ENCODE measurements at places on chromosomes 3 and 15.

DNA sequence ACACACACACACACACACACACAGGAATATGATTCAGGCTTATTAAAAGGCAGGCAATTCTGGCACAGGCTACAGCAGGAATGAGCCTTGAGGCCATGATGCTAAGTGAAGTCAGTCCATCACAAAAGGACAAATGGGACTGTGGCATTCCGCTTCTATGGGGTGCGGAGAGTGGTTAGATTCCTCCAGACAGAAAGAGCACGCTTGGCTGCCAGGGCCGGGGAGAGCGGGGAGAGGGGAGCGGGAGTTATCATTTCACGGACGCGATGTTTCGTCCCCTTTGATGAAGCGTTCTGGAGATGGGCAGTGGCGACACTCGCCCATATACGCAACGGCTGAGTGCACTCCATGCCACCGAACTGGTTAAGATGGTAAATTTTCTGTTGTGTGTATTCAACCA lies 58.5 kb upstream of the FAM174B start:
- DNase-seq = no peak

GRCh38 chr3:130854208-130854864 lies 39.5 kb upstream of the ATP2C1 start:
- no peak for DNase-seq

GRCh38 chr15:33500432-33501195 lies 189.8 kb downstream of the RYR3 start:
- no peak for DNase-seq

- peak; percentile 72 for DNase-seq
Measured at GRCh38 chr3:127822682-127823425, 539 bp upstream of the MGLL start.

DNA sequence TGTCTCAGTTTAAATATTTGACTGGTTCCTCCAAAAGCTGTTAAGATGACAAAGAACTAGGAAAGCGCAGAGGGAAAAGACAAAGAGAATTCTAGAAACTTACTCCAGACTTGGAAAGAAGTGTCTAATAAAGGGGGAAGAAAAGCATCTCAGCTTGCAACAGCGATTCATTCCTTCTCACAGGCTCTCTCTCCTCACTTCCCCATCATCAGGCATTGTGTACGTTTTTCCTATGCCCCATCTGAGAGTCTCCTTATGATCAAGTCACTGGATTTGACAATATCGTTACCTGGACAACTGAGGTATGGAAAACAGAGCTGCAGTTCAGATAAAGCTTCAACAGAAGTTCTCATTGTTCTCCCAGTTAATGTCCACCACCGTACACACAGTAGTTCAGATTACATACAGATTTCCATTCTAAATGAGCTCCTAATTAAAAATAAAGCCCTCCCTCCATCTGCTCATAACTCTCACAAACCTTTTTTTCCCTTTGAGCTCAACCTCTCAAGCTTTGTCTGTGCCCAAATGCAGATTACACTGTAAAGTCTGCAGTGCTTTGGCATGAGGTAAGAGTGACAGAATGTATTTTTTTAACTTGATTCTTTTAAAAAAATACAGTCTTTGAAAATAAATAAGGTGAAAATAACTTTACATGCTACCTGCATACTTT lies 254.4 kb upstream of the THBS1 start:
- DNase-seq = no peak

GRCh38 chr3:14719006-14719405 lies 44.1 kb downstream of the C3orf20 start:
- DNase-seq = no peak

DNA sequence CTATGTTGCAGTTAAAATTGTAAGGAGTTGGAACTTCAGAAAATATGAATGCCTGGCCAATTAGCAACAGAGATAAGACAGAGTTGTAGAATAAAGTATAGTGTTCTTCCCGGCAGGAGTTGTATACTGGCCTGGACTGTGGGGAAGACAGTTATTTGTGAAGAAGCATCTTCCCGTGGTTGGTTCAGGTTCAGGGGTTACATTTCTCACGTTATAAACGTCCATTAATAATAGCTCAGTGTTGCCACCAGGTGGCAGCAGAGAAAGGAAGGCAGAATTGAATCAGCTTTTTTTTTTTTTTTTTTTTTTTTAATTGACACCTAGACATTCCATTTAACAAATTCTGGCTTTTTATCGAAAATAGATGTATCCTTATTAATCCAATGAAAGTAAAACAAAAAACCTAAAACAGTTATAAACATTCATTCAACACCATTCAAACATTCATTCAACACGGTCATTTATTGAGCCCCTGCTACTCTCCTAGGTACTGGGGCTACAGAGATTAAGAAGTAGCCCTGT lies 66.4 kb upstream of the NR2E3 start:
- DNase-seq = peak; percentile 38

- no peak for DNase-seq
Measured at GRCh38 chr3:134643150-134643675, 7.6 kb downstream of the KY start.

DNA sequence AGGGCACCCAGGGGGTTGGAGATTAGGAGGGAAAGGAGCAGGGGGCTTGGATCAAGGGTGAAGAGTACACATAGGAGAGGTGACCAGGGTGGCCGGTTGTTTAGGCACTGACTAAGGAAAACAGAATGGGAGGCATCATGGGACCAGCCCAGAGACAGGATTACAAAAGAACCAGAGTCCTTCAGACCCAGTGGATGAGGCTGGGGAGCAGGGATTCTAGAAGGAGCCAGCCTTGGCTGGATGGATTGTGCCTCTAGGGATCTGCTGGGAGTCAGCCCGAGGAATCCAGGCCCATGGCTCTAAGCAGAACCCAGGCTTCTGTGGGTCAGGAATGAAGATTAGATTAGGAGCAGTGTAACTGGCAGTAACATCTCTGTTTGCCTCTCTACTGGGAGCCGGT lies 98.6 kb downstream of the ARNT2 start:
- DNase-seq = no peak

GRCh38 chr3:123623346-123623880 lies 38.6 kb upstream of the HACD2 start:
- DNase-seq = no peak

GRCh38 chr15:36106640-36107335 lies 472.6 kb upstream of the CDIN1 start:
- DNase-seq = no peak

GRCh38 chr3:196842567-196843434 lies 24.9 kb upstream of the SENP5 start:
- no peak for DNase-seq

DNA sequence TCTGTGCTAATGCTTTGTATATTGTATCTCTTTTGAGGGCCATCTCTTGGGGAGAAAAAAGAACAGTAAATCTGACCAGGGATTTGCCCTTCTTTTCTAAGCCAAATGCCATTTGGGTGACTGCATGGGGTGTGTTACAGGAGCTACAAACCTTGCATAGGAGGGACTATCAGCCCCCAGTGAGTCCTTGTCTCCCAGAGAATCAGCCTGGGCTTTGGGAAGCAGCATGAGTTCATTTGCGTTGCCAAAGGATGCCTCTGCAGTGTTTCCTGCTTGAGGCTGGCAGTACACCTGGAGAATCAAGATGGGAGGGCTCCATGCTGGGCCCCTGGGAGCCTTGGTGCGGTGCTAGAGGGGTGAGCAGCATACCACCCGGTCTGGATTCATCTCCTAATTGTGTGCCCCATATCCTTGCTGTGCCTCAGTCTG lies 49.6 kb upstream of the POLG start:
- DNase-seq = no peak

GRCh38 chr3:132605374-132605792 lies 8.3 kb downstream of the ACKR4 start:
- DNase-seq = no peak

DNA sequence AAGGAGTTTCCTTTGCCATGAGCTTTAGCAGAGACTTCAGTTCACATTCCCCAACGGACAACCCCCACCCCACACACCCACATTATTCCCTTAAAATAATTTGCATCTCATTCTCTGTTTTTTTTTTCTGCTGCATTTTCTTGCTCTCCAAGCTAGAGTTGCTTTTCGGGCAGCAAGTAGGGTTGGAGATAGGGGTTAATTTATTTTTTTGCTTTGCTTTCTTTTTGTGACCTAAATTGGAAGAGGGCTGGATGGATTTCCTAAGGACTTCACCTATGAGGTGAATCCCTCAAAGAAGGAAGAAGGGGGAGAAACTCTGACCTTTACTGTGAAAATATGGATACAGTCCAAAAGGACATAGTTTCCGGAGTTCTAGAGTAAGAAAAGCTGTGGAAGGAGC lies 6.6 kb downstream of the SOX2 start:
- no peak for DNase-seq

GRCh38 chr3:5384557-5385236 lies 197.2 kb downstream of the EDEM1 start:
- no peak for DNase-seq

DNA sequence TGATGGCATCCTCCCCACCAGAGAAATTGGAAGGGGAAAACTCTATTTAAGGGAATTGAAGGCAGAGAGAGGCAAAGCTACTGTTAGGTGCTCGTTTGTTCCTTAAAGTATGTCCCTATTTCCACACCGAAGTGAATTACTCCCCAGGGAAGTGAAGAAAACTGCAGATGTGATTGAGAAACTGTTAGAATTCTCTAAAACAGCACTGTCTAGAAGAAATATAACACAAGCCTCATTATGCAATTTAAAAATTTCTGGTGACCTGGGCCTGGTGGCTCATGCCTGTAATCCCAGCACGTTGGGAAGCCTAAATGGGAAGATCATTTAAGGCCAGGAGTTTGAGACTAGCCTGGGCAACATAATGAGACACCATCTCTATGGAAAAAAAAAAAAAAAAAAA lies 305.0 kb downstream of the SHQ1 start:
- DNase-seq = no peak

- no peak for DNase-seq
Measured at GRCh38 chr15:87947560-87947959, 309.0 kb downstream of the NTRK3 start.

DNA sequence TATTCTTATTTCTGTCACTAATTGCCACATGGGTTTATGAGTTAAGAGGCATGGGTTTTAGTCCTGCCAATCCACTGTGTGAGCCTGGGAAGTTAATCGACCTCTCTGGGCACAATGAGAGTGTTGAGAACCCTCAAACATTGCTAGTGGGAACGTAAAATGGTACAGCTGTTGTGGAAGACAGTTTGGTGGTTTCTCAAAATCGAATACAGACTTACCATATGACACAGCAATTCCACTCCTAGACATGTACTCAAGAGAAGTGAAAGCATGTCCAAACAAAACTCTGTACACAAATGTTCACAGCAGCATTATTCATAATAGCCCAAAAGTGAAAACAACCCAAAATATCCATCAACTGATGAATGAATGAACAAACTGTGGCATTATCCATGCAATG lies 5.7 kb upstream of the GNB5 start:
- DNase-seq = no peak

DNA sequence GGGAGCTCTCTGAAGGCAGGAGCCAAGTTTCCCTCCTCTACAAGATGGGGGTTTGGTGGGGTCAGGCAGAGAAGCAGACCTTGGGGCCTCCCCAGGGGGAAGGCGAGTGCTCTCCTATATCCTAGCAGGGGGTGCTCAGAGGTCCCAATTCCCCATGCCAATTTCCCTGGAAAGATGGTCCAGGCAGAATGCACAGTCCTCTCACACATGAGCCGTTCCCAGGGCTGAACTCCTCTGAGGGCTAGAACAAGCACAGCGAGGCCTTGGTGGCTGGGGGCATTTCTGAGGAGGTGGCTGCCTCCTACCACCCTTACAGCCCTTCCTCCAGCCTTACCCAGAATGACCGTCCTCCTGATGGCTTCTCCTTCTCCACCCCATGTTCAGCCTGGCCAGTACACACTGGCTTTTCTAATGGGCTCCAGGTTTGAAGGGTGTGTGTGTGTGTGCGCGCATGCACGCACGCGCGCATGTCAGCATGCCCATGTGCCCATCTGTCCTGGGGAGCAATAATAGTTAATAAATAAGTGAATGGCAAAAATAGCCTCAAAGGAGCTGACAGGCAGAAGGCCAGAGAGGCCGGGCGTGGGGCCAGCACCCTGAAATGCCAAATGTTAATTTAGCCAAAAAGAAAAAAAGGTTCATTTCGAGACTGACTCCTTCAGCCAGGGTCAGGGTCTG lies 24.4 kb downstream of the ADCY5 start:
- peak; percentile 81 for DNase-seq

- DNase-seq = no peak
Measured at GRCh38 chr15:63933522-63933921, 99.8 kb upstream of the HERC1 start.

- DNase-seq = no peak
Measured at GRCh38 chr3:123602325-123602724, 17.5 kb upstream of the HACD2 start.

DNA sequence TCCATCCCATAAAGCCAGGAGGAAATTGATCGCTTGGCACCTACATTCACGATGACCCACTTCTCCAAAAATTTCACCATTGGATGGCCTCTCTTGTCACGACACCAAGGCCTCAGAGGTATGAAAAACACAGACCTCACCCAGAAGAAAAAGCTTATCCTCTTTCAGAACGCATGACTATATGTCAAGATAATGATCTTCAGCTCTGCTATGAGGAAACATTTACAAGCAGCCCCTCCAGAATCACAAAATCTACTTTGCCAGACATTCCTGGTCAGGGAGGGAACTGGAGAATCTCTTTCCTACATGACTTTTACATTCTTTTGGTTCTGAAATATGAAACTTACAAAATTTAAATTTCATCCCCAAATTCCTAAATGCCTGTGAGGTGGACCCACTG lies 122.7 kb downstream of the WNT5A start:
- DNase-seq = no peak

DNA sequence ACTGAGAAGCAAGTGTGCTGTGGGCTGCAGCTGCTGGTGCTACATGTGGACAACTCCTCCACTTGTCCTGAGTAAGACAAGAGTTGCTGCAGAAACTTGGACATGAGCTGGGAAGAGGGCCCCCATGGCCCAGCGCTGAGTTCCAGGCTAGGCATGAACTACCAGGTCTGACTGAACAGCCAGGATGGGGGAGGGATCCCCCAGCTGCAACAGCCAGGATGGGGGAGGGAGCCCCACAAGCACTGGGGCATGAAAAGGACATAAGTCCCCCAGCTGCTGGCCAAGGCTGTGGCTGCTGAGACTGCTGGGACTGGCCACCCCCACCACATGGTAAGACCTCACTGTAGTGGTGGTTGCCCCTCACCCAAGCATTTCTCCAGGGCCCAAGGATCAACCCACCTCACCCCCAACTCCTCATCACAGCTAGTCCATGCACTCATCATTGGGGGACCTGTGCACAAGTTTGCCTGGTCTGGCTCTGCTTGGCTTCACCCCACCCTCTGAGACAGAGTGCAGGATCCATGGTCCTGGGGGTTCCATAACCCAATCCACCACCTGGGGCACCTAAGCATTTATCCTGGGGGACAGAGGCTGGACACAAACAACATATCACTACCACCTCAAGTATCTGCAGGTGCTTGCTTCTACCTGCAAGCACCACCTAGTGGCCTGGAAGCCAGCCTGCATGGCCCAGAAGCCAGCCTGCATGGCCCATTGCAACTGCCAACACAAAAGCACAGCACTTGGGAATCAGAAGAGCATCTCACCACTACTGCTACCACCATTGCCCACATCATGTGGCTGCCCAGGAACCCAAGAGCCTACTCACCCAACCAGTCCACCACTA lies 84.5 kb upstream of the STT3B start:
- peak; percentile 48 for DNase-seq
